Left renal cortex interstitium (tissue), 4 donors: ENCODE measurements at places on chromosomes 16 and 17. TPM values are rescaled to one million over a fixed set of nuclear protein-coding genes. Genes with fewer than 3 reads are reported as not detected.

- DNase-seq, result no peak
Observed at GRCh38 chr17:1673041-1673785, 11.5 kb downstream of the PRPF8 start.

- peak; percentile 29 for DNase-seq
Observed at GRCh38 chr16:84175350-84176081, 11.3 kb downstream of the TAF1C start.

DNA sequence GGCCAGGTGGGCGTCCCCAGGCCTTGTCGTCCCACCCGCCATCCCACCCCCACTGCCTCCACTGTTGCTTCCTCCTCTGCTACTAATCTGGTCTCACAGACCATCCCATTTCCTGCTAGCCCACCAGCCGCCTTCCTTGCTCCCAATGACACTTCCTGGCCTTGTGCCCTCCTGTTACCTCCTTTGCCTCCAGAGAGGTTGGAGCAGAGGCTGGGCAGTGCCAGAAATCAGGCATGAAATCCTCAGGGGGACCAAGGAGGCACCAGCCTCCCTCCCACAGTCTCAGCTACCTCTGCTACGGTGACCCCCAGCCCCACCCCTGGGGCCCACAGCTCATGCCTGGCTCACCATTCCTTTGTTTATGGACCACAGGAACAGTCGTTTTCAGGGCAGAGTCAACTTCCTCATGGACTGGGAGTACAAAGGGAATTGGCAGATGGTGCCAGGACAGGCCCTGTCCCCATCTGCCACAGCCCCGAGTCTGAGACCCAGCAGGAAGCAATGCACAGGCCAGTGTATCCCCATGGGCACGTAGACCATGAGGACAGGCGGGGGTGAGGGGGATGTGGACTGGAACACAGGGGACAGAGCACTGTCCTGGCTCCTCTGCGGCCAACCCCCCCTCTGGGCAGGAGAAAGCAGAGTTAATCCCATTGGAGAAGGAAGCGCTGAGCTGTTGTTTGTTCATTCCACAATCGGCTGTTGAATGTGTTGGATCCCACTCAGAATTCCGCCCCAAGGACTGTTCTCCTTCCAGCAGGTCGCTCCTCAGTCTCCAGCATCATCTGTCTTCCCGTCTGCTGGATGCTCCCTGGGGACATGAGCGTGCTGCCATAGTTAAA lies 2.2 kb upstream of the CDH5 start:
- no peak for DNase-seq

DNA sequence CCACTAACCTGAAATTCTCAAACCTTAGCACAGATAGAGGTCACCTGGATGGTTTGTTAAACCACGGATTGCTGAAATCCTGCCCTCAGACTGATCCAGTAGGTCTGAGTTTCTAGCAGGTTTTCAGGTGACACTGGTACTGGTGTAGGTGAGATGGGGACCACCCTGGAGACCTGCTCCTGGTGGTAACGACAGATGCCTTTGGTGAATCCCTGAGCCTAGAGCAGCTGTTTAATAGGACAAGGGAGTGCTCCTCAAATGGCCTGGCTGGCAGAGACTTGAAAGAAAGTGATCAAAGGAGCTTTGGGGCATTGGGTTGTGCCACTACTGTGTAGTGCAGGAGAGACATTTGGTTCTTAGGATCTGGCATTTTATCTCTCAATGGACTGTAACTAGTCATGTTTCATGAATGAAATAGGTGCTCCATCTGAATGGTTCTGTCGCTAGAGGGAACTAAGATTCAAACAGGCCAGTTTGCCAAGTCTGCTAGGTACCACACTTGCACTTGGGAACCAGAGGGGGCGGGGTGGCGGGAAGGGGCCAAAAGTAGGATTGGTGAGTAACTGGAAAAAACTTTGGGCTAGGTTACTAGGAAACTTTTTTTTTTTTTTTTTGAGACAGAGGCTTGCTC lies 2.9 kb upstream of the IFI35 start:
- no peak for DNase-seq

Gene EVI2B
- 3.3 TPM for polyA plus RNA-seq

Gene CLEC18B
- polyA plus RNA-seq, result 117 TPM

GRCh38 chr16:64269756-64270155 lies 852.1 kb downstream of the CDH11 start:
- no peak for DNase-seq

DNA sequence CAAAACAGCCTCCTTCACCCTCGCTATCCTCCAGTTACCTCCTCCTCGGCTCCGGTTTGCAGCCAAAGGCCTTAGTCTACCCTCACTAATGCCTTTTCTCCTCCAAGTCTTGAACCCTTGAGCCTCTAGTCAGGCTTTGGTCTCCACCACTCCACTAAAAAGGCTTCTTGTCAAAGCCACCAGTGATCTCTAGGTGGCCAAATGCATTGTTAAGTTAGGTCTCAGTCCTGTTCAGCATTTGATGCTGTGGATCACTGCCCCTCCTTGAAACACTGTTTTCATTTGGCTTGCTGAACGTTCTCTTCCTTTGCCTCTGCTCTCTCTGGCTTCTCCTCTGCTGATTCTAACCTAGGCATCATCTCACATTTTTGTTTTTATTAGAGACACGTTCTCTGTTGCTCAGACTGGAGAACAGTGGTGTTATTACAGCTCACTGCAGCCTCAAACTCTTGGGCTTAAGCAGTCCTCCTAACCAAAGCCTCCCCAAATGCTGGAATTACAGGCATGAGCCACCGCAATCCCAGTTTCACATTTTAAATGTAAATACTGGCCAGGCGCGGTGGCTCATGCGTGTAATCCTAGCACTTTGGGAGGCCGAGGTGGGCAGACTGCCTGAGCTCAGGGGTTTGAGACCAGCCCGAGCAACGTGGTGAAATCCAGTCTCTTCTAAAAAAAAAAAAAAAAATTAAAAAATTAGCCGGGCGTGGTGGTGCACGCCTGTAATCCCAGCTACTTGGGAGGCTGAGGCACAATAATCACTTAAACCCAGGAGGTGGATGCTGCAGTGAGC lies 1.1 kb downstream of the SGF29 start:
- no peak for DNase-seq

GRCh38 chr17:80109713-80110446 lies 8.5 kb downstream of the GAA start:
- DNase-seq, result no peak

DNA sequence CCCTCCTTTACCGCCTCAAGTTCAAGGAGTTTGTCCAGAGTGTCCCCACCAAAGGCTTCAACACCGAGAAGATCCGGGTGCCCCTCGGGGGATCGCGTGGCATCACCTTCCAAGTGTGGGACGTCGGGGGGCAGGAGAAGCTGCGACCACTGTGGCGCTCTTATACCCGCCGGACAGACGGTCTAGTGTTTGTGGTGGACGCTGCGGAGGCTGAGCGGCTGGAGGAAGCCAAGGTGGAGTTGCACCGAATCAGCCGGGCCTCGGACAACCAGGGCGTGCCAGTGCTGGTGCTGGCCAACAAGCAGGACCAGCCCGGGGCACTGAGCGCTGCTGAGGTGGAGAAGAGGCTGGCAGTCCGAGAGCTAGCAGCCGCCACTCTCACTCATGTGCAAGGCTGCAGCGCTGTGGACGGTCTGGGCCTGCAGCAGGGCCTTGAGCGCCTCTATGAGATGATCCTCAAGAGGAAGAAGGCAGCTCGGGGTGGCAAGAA lies 1.1 kb downstream of the ARL4D start:
- no peak for DNase-seq

DNA sequence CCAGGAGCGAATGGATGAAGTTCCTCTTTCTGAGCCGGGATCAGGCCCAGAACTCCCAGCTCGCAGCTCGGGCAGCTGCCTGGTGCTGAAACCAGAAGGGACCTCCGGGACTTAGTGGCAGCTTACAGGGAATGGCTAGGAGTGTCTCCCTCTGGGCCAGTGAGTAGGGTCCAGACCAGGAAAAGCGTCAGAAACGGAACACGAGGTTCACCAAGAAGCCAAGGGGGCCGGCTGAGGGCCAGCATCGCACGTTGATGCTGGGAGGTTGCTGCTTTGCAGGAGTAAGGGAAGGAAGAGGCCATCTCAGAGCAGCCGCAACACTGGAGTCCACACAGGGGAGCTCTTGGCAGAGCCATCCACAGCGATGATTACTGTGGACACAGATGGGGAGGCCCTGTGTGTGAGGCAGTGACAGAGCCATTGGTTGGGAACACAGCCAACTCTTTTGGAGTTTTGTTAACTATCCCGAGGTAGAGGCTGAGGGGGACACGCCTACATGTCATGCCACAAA lies 74.0 kb upstream of the CREBBP start:
- no peak for DNase-seq

DNA sequence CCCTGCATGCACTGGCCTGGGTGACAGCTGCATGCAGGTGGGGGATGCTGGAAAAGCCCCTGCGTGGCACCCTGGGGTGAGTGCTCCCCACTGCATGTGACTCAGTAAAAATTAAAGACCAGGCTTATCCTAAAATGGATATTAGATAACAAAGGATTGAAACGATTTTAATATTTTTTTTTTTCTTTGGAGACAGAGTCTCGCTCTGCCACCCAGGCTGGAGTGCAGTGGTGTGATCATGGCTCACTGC lies 334.9 kb downstream of the C16orf95 start:
- DNase-seq, result no peak

Gene PLLP
- 22.9 TPM for polyA plus RNA-seq

Gene CCL13
- not detected for polyA plus RNA-seq

DNA sequence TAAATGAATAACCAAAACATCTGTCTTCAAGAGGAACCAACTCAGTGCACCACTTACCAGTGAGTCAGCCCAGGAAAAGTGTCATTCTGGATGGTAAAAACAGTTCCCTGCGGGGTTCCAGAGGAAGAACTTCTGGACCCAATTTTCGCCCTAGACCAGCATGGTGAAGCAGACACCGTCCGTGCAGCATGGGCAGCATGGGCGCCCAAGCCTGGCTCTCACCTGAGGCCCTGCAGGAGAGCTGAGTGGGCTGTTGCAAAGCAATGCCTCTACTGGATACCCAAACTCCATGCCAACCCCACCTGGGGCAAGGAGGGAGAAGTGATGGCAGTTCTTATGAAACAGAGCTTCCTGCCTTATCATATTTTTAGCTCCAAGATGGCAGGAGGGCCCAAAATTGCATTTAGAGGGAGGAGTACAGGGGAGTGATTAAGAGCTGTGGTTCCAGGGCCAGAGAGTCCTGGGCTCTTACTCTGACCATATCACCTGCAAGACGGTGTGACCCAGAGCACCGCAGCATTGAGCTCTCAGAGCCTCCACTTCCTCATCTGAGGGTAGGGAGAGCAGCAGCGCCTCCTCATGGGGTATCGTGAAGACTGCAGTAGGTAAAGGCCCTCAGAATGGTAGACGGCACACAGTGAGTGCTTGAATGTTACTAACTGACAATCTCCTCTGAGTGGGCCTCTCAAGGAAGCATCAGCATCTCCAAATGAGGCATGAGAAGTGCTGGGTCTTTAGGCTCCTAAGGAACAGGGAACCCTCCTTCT lies 16.6 kb upstream of the INPP5K start:
- no peak for DNase-seq

DNA sequence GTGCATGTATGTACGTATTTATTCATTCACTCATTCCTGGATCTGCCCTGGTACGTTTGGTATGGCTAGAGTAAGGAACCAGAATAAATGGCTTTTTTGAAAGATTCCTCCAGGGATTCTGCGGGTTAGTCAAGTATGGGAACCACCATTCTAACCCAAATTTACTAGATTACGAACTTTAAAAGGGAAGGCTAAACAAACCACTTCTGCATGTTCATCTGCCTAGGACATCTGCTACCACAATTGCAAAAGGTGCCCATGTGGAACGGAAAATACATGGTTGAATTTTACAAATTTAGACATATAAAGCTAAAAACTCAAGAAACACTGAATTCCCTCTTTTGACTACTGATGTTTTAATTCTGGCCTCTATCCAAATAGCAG lies 22.1 kb downstream of the CYTH1 start:
- no peak for DNase-seq

DNA sequence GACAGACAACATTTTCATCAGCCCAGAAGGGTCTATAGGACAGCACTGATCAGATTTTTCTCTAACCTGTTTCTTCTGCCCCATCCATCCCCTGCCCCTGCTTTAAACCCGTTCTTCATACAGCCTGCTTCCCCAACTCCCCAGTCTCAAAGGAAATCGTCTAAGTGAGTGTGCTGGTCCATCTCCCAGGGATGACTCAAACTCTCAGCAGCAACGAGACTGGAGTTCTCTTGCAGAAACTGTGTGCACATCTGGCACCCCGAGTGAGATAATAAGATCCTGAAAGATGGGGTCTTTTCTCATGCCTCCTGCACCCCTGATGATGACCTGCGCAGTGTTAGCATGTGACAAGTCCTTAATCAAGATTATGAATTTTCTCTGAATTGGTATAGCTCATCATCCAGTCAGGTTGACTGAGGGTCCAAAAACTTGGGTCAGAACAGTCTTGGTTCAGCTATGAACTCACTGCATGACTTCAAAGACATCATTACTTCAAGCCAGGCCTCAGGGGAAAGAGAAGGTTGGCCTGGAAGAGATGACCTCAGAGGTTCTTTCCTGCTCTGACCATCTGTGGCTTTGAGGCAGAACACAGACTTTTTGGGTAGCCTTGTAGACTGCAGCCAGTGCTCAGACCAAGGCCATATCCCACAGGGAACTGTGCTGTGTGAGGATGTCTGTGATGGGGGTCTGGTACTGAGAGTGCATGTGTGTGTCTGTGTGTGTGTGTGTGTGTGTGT lies 117.9 kb downstream of the SPACA3 start:
- no peak for DNase-seq

GRCh38 chr16:65121870-65122723 lies at the start of gene CDH11:
Gene CDH11 (minus strand): TSS chr16:65122063. CDS start chr16:65004869, 117,194 bp downstream.
- peak; percentile 80 for DNase-seq

Gene SYNGR3
- polyA plus RNA-seq, result 1.8 TPM

DNA sequence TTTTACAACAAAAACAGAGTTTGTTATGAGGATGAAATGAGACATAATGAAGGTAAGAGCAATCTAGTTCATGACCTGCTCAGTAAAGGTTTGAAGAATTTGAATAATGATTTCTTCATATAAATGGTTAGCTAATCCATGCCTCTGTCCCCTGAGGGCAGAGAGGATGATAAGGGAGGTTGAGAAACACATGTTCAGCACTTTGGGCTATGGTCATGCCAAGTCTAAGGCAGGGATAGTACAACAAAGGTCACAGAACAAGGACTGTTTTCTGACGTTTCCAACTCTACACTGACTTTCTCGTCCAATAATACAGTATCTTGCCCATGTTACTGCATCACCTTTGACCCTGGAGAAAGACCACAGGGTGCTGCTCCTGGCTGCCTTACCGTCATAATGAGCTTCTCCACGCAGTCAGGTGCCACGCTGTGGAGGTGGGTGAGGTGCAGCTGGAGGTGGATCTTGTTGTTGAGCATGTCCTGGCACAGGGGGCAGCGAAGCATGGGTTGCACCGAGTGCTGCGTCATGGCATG lies 236.7 kb downstream of the ZFHX3 start:
- no peak for DNase-seq

DNA sequence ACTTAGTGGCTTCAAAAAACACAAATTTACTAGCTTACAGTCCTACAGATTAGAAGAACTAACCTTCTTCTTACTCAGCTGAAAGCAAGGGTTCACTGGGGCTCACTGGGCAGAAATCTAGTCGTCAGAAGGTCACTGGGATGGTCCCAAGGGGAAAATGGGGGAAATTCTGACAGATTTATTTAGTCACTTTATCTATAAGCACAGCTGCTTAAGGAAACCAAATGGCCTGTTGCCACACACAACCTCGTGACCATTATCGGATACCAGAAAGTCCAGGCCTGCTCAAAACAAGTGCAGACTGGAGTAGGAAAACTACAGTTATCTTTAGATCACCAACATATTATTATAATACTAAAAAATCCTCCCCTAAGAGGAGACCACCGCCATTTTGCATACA lies 374.6 kb upstream of the ASIC2 start:
- no peak for DNase-seq

Gene HSD17B2
- 14.5 TPM for polyA plus RNA-seq

Gene GLIS2
- 32.5 TPM for polyA plus RNA-seq

GRCh38 chr16:9119795-9120194 lies 28.4 kb downstream of the HAPSTR1 start:
- DNase-seq, result no peak

GRCh38 chr17:14739656-14740431 lies 439.0 kb downstream of the HS3ST3B1 start:
- DNase-seq, result no peak
